ENCODE measurements at places on chromosomes 3 and 15.

- DNase-seq: no peak
These were observed 23.3 kb downstream of the PCSK6 start for GRCh38 chr15:101466188-101466587.

- no peak for DNase-seq
These were observed 189.2 kb upstream of the THRB start for GRCh38 chr3:24683633-24684384.

DNA sequence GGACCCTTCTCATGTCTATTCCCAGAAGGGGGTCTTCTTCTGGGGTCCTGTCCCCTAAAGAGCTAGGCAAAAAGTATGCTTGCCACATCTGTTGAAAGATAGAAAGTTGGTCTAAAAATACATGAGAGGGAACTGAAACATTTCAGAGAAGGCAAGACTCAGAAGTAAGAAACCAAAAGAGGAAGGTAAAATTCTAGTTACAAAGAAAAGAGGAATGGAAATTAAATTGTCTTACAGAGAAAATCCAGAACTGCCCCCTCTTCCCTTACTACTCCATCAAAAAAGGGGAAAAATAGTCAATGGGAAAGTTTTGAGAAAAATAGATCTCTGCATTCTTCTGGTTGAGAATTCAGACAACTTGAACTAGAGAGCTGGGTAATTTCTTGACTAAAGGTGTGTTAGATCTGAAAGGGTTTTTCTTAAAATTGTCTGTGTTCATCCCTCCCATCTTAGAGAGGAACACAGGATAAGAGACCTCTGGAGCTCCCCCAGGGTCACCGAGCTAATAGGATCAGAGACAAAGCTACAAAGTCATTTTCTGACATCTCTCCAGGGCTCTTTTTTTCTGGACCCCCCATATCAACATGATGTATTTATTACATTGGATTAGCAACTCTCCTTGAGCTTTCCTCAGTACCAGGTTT lies 32.3 kb upstream of the CCR2 start:
- DNase-seq: no peak

- DNase-seq: no peak
These were observed 28.3 kb downstream of the AQR start for GRCh38 chr15:34941185-34941698.

GRCh38 chr15:80317389-80318182 lies 65.6 kb upstream of the CTXND1 start:
- no peak for DNase-seq

GRCh38 chr15:80615783-80616391 lies 79.2 kb upstream of the ABHD17C start:
- no peak for DNase-seq

- no peak for DNase-seq
These were observed 402.4 kb upstream of the PDZRN3 start for GRCh38 chr3:74027121-74027520.

- no peak for DNase-seq
These were observed 396.8 kb downstream of the TUSC7 start for GRCh38 chr3:117106396-117106795.

GRCh38 chr3:127820221-127820825 lies 2.0 kb downstream of the MGLL start:
- DNase-seq: no peak

DNA sequence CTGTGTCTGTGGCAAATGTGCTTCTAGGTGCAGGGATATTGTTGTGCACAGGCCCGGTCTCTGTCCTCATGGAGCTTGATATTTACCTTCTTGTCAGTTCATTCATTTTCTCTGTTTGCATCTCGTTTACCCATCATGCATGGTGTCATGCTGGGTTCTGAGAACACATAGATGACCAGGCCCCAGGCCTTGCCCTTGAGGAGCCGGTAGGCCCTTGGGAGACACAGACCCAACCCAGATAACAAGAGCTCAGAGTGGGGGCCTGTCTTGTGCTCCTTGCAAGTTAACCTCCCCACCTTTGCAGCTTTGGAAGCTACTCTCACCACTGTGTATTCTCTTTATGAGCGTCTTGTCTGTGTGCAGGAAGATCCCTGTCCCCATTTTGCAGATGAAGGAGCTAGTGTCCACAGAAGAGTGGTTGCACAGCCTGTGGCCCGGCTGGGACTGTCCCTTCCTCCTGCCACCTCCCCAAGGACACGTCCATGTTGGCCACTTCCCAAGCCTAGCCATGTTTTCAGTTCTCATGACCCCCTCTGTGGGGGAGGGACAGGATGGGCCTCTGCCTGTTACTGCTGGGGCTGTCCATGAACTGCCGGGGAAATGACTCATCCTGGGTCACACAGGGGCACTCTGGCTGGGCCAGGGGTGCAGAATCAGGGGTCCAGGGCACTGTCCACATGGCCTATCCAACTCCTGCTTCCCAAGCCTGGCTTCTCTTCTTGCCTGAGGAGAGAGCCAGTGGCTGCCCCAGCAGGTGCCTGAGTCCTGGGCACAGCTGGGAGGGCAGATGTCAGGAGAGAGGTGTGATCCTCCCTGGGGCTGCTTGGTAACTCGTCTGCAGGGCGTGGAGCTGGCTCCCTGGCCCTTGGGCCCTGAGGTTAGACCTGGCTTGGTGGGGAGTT lies 3.4 kb downstream of the SNX33 start:
- no peak for DNase-seq

GRCh38 chr3:151835751-151836525 lies 22.0 kb downstream of the AADAC start:
- DNase-seq: no peak

- DNase-seq: no peak
These were observed 442 bp downstream of the QTRT2 start for GRCh38 chr3:114057011-114057347.

DNA sequence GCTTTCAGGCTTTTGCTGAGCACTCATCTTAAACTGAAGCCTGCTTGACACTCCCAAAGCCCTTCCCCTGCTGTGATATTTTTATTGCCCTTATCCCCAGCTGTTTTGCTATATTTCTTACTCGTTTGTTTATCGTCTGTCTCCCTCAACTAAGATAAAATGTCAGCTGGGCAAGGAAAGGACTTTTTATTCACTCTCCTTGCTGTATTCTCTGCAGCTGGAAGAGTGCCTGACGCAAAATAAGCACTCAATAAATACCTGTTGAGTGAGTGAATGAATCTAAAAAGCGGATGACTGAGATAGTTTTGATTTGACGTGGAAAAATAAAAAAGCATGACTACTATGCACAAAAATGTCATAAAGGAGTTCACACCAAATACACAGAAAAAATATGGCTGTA lies 84.8 kb upstream of the POMGNT2 start:
- DNase-seq: no peak

GRCh38 chr3:78645628-78646310 lies 1122.0 kb downstream of the ROBO1 start:
- no peak for DNase-seq

DNA sequence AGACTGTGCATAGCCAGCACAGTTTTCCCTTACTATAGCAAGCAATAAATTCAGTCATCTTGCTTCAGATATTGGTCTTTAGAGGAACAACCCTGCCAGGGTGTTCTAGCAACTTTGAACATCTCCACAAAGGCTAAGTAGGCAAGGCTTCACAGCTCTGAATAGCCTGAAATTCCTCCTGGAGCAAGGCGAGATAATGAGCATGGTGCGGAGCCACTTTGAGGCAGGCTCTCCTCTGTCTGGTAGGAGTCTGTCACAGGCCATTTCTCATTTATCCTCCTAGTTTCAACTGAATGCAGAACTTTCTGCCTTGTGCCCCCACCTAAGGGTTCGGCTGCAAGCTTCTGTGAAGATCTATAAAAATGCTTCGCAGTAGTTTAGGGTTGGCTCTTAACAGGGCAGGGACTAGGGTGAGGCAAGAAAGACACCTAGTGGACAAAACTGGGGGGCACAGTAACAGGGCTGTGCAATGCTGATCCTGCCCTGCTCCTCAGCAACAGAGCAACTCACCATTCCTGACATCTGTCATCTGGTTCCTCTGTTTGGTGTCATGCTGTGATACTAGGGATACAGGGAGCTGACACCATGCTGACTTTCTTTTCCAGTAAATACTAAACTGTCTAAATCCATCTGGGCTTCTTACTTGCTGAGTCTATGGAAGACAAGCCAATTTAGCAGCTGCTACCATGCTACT lies 16.6 kb upstream of the EHHADH start:
- no peak for DNase-seq

DNA sequence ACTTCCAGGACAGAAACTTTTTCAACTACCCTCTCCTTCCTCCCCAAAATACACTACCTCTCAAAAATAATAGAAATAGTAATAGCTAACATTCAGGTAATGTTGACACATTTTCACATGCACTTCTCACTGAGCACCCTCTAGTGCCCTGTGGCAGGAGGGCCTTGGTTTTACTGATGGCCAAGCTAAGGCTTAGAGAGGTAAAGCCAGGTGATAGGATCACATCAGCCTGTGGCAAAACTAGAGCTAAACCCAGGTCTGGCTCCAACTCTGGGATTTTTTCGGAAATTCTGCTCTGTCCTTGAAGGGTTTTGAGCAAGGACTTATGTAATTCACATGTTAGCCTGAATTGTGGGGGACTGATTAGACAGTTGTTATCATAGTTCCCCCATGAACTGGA lies 922 bp upstream of the TAMM41 start:
- DNase-seq: no peak

- DNase-seq: no peak
These were observed 115.4 kb upstream of the NPHP3 start for GRCh38 chr3:132837615-132838014.

DNA sequence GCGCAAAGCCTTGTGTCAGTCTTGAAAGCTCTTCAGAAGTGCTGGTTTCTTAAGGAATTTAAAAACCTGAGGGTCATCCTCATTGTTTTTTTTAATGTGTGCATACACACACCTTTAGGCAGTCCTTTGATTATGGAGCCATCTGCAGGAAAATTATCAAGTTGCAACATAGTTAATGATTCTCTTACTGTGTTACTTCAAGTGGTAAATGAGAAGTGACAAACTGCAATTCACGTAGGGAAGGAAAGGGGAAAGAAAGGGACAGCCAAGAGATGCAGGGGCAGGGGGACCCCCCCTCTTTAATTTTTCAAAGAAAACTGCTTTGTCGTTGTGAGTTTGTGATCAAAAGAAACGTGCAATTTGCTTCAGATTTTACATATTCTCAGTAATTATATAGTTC lies 162.4 kb upstream of the CGNL1 start:
- no peak for DNase-seq

DNA sequence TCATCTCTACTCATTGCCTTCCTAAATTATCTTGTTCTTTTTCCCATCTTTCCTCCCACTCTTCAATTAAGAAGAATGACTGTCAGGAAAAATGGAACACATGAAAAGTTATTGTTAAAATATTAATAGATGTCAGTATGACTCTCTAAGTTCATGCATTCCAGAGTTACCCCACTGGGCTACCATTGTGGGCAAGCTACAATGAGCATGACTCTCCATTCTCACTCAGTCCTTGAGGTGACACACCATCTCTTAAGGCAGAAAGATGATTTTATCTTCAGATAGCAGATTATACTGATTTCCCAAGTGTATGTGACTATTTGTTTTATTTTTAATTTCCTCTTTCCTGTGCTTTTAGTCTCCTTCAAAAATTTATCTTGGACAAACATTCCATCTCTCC lies 144.3 kb downstream of the ALCAM start:
- DNase-seq: no peak

- no peak for DNase-seq
These were observed 9.1 kb downstream of the PYDC2 start for GRCh38 chr3:191470080-191470479.

GRCh38 chr3:157752956-157753786 lies 250.0 kb upstream of the VEPH1 start:
- no peak for DNase-seq

DNA sequence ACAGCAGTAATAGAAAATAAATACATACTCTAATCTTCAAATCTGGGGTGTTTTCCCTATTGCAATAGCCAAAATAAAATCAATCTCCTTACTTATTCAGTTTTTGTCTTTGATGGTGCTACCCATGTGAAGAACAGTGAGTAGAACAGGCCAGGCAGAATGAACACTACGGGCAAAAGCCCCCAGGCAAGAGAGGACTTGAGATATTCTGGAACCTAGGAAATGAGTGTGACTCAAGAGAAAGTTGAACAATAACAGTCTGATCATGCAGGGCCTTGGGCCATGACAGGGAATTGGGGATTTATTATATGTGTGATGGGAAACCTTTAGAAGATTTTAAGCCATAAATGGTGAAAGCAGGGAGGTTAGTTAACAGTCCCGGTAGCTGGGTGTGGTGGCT lies 14.0 kb upstream of the DUT start:
- no peak for DNase-seq

GRCh38 chr3:74465715-74466410 lies 148.6 kb downstream of the CNTN3 start:
- no peak for DNase-seq

DNA sequence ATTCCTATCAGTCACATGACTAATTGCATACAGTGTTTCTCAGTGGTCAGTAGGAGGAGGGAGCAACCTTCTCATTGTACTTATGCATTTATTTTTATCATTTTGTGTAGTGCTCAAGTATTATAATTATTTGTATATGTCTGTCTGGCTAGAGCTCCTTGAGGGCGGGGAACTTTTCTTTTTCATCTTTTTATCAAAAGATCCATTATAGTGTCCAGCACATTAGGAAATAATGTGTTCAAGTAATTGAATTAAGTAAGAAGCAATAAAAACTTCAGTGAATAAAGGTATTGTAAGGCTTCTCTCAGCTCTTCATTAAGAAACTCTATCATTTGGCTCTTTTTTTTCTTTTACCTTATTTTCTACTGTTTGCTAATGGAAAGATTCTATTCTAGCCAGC lies 18.8 kb downstream of the FGF7 start:
- DNase-seq: no peak

DNA sequence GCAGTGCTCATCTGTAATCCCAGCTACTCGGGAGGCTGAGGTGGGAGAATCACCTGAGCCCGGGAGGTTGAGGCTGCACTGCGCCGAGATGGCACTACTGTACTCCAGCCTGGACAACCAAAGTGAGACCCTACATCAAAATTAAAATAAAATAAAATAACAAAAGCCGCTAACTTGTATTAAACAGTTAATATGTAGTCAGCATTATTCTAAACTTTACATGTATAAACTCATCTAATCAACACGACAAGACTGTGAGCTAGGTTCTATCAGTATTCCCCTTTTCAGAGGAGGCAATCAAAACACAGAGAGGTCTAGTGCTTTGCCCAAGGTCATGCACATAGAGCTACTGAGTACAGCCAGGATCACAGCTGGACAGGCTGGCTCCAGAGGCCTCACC lies 111.7 kb upstream of the LINGO1 start:
- no peak for DNase-seq

DNA sequence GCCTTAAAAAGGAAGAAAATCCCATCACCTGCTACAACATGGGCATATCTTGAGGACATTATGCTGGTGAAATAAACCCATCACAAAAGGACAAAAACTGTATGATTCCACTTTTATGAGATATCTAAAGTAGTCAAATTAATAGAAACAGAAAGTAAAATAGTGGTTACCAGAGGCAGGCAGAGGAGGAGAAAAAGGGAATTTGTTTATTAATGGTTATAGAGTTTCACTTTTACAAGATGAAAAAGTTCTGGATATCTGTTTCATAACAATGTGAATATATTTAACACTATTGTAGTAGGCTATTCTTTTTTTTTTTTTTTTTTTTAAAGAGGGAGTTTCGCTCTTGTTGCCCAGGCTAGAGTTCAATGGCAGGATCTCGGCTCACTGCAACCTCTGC lies 40.4 kb downstream of the DPH3 start:
- DNase-seq: no peak

Data from stimulated activated CD4-positive, alpha-beta T cell treated with anti-CD3 and anti-CD28 coated beads, Interleukin-15, amount 100 ng/mL, for 48 hours (primary cell).